GM18507 (cell line): ENCODE measurements at places on chromosomes 7 and 10.

GRCh38 chr7:67976490-67976889 lies 979.9 kb downstream of the TYW1 start:
- no peak for DNase-seq

DNA sequence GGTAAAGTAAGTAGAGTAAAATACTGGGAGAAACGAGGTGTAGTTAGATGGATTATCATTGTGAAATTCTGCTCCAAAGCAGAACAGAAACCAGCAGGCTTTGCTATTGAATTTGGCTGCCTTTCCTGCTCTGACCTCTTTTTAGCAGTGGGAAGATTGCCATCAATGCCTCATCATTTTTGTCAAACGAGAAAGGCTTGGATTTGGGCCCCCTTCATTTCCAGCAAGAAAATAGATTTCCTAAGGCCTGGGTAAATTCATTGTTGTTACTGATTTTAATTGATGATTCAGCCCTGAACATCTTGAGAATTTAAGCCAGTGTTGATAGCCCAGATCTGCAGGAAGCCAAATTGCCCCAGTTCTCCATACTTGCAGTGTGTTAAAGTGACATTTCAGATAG lies 35.2 kb upstream of the ASAH2 start:
- no peak for DNase-seq

- DNase-seq, result no peak
Measured at GRCh38 chr7:43112941-43113621, 634 bp downstream of the HECW1 start.

- no peak for DNase-seq
Measured at GRCh38 chr10:125158601-125159485, 1.5 kb downstream of the CTBP2 start.

- DNase-seq, result no peak
Measured at GRCh38 chr7:41445946-41446345, 256.9 kb downstream of the INHBA start.

DNA sequence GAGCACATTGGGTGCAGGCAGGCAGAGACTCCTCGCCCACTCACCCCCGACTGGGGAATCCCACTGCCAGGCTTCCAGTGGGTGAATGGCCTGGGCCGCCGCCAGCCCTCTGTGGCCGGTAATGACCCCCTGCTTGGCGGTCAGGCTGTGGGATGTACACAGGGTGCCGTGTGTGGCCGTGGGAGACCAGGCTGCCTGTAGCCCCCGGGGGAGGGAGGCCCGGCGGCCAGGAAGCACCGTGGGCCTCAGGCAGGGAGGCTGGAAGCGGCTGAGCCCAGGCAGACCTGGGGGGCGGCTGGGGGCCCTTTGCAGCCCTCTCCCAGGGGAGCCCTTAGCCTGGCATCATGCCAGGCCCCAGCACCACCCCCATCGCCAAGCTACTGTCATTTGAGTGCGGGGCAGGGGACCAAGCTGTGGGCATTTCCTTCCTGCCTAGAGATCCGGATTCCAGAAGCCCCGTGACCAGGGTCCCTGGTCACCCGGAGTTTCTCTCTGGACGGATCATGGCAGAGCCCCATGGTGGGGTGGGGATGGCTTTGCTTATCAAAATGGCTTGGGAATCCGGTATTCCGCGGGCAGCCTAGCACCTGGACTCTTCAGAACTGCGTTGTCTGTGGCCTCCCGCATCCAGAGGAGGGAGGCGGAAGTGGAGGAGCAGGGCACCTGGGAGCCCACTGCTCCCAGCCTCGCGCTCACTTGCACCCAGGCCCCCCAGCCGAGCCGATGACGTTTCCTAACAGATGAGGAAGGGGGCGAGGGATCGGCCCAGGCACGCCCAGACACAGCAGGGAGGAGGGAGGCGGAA lies 1.1 kb downstream of the TTYH3 start:
- DNase-seq, result no peak

GRCh38 chr7:525740-526139 lies 6.1 kb upstream of the PDGFA start:
- DNase-seq, result no peak
